HEK293T (cell line): ENCODE measurements at places on chromosomes 16 and 17.

DNA sequence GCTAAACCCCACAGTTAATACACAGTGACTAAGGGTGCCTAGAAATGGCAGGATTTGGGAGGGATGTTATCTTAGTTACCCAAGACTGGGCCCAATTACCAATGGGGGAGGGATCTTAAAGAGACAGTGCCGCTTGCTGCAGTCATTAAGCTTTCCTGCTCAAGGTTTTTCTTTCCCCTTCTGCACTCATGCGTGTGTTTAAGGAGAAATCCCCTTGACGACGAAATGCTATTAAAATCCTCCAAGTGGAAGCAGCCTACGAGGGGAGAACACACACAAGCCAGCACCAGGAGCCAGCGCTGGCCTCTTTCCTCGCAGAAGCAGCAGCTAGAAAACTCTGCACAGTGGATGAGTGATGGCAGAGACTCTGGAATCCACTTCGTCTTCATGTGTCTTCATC is 22.0 kb downstream of the SALL1 start:
- DNase-seq, result no peak

GRCh38 chr17:56909742-56910508 is 3.9 kb downstream of the TRIM25 start:
- no peak for DNase-seq

DNA sequence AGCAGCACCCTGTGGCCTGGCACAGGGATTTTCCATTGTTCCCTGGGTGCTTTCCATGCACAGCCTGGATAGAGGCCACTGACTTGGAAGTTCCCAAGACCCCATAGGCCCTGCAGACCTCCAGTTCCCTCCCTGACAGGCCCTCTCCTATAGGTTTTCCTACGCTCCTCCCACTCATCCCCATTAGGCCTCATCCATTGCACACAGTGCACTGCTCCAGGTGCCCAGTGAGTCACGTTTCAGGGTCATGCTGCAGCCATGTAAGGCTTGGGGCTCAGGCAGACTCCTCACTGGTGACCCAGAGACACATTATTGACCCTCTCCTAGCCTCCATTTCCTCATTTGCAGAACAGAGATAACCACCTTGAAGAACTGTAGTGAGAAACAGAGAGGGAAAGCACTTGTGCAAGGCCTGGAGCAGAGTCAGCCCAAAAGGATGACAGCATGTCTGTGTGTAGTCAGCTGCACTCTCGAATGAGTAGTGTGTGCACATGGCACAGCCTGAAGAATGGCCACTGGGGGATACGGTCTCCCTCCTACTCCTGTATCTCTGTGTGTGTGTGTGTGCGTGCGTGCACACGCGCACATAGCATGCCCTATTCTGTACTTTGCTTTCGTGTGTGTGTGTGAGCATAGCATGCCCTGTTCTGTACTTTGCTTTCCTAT is 26.8 kb downstream of the DRC3 start:
- DNase-seq, result no peak

GRCh38 chr16:61296814-61297213 is 739.4 kb downstream of the CDH8 start:
- no peak for DNase-seq

DNA sequence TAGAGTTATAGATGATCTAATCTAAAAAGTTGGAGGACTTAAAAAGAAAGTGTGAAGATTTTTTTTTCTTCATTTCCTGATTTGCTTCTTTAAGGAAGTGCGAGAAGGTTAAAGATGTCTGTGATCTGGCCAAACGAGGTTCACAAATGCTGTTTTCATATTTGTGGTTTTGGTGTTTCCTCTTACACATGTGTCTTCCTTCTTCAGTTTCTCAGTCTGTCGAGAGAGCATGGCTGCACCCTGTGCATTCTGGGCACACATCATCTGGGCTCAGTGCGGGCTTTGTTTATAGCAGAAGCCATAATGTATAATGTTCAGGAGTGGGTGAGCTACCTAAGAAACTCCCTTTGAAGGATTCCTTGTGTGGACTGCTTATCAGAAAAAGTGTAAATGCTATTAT is 260.4 kb upstream of the TBX2 start:
- DNase-seq, result no peak

DNA sequence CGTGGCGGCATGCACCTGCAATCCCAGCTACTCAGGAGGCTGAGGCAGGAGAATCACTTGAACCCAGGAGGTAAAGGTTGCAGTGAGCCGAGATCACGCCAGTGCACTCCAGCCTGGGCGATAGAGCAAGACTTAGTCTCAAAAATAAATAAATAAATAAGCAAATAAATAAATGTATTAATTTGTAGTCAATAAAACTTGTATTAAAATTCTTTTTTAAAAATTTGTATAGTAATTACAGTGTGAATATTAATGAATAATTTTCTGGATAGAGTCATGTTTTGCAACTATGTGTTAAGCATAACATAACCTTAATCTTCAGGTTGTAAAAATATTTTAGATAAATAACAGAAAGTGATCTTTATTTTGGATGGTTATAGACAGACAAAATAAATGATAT is 27.2 kb upstream of the DUSP14 start:
- DNase-seq, result no peak

- DNase-seq, result no peak
Measured at GRCh38 chr17:48633266-48633677, 7.1 kb upstream of the HOXB9 start.

GRCh38 chr17:59376506-59376905 is 45.1 kb downstream of the YPEL2 start:
- no peak for DNase-seq

DNA sequence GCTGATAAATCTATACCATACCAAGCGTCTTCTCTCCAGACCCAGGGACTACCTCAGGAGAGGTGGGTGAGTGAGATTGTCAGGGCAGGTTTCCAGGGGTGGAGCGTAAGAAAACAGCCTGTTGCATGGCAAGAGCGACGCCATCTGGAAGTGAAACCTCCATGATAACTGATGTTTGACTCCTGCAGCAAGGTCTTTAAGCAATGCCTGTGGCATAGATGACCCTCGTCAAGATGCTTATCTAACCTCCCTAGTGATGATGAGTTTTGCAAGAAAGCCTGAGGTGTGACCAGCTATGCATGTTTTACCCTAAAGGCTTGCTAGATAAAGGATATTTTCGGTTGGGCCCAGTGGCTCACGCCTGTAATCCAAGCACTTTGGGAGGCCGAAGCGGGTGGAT is 71.6 kb downstream of the GSG1L start:
- no peak for DNase-seq

- DNase-seq, result no peak
Measured at GRCh38 chr17:73352261-73352660, 40.5 kb upstream of the CDC42EP4 start.

- DNase-seq, result no peak
Measured at GRCh38 chr17:17246879-17247278, 9.9 kb upstream of the FLCN start.

- DNase-seq, result no peak
Measured at GRCh38 chr16:72753881-72754280, 294.0 kb downstream of the ZFHX3 start.

DNA sequence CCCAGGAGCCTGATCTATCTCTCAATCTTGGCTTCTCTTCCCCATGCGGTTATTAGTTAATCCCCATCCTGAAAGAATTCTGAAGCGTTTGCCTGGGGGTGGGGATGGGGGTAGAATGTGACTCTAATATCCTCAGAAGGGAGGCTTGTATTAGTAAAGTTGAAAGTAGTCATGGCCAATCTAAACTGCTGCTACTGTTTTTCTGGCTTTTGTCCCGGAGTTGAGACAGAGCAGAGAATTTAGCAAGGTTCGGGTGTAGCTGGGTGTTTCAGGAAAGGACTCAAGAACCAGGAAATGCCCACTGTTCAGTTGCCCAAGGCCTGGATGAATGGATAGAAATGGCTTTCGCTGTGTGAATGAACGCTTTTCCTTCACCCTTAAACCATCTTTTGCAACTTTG is 17.6 kb upstream of the ITGAM start:
- DNase-seq, result no peak

DNA sequence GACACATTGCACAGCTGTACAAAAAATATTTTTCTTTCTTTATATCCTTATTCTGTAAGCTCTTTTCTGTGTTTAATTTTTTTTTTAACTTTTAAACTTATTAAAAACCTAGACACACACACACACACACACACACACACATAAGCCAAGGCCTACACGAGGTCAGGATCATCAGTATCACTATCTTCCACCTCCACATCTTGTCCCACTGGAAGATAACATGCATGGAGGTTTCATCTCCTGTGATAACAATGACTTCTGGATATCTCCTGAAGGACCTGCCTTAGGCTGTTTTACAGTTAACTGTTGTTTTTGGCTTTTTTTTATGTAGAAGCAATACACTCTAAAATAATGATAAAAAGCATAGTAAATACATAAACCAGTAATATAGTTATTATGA is 71.2 kb downstream of the TNRC6C start:
- DNase-seq, result no peak

DNA sequence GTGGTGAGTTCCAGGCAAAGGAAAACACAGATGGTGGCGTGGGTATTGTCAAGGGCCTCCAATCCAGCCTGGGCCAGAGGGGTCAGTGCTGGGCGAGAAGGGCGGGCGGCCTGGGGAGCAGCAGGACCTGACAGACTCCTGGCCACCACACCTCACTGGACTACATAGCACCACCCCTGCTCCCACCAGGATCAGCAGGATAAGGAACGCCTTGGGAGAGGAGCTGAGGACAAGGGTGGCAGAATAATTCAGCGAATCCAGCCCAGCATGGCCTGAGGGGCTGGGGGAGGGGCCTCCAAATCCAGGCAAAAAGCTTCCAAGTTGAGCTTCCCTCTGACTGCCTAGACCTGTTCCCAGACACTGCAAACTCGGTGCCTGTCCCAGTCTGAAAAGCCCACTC is 6.5 kb downstream of the DLX4 start:
- no peak for DNase-seq

- no peak for DNase-seq
Measured at GRCh38 chr16:15993946-15994665, 44.7 kb downstream of the ABCC1 start.

DNA sequence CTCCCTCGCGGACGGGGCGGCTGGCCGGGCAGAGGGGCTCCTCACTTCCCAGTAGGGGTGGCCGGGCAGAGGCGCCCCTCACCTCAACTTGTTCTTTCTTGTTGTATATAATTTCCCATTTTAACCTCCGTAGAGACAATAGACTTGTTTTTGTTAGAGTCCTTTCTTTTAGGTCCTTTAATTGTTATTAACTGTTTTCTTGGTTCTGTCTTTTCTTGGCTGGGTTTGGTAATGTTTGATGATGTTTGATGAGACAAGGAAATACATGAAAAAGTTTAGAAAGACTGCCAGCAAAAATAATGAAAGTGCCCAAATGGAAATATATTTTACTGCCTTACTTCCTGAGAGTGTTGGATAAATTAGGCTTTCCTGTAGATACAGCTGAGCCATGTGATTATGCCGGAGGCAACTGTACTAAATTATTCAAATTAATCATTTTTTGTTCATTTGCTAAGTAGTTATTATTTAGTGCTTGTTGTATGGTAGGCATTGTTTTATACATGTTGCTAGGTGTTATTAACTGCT is 30.9 kb downstream of the PRPSAP2 start:
- DNase-seq, result no peak

- no peak for DNase-seq
Measured at GRCh38 chr16:3998793-3999478, 117.3 kb downstream of the ADCY9 start.

GRCh38 chr16:50393858-50394802 is 25.3 kb upstream of the BRD7 start:
- DNase-seq, result no peak

DNA sequence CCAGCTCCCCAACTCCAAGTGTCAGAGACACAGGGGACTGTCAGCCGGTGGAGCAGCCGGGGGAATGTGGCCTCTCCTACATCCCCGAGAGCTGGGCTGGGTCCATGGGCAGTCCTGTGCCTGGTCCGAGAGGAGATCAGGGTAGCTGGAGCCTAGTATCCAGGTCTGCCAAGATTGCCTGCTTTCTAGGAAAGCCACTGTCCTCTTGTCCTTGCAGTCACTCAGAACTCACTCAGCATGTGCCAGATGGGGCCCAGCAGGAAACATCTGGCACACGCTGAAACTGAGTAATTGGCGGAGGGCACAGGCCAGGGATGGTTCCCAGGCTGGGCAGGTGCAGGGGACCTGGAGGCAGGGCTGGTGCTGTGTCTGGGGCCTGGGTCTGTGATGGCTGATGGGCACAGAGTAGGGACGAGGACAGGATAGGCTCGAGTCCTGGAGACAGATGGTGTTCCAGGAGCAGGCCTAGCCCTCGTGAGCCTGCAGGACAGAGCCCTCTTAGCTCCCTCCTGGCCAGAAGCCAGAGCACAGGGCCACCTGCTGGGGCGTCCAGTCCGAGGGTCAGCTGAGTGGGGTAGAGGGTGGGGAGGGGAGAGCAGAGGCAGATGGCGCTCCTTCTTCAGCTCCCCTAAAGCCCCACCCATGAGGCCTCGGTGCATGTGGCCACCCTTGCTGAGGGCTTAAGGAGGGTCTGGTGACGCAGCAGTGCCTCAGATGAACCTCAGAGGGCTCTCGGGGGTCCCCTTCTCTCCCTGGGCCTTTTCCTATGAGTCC is 31.1 kb downstream of the ADCY7 start:
- no peak for DNase-seq

DNA sequence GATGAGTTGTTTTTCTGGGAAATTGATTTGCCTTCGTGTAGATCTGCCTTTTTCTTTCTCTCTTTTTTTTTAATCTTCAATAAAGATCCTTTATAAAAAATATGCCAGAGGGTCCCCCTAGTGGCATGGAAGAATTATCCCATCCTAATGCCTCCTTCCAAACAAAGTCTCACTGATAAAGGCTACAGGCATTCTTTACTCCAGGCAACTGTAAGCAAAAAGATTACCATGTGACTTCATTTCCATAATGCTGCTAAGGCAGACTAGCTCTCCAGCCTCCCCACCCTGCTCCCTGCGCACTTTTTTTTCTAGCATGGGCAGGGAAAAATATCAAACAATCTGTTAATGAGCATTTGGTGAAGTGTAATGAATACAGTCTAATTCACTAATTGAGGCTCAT is 220.2 kb upstream of the CDH8 start:
- DNase-seq, result peak; percentile 6

DNA sequence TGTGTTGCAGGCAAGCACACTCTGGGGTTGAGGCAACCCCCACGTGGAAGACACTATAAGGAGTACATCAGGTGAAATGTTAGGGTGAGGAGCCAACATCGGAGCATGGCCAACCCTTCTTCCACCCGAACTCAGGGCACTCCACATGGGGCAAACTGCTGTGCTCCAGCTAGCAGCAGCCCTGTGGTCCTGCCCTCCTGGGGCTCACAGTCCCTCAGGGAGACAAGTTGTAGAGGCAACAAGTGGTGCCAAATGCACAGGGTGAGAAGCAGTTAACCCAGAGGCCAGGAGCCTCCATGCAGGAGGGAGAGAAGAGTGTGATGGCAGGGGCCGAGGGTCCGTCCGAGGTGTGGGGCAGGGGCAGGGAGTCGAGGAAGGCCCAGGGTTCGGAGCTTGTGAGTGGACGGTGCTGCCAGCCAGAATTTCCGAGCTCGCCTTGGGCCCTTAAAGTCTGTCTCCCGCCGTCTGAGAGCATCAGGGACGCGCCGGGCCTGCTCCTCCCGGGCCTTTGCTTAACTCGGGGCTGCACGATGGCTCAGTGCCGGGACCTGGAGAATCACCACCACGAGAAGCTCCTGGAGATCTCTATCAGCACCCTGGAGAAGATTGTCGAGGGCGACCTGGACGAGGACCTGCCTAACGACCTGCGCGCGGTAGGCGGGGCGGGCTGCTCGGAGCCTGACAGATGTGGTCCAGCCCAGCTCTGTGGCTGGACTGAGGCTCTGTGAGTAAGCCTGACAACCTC is 32.3 kb downstream of the ATPAF2 start:
- no peak for DNase-seq
